ENCODE measurements at places on chromosomes 13 and 19.

DNA sequence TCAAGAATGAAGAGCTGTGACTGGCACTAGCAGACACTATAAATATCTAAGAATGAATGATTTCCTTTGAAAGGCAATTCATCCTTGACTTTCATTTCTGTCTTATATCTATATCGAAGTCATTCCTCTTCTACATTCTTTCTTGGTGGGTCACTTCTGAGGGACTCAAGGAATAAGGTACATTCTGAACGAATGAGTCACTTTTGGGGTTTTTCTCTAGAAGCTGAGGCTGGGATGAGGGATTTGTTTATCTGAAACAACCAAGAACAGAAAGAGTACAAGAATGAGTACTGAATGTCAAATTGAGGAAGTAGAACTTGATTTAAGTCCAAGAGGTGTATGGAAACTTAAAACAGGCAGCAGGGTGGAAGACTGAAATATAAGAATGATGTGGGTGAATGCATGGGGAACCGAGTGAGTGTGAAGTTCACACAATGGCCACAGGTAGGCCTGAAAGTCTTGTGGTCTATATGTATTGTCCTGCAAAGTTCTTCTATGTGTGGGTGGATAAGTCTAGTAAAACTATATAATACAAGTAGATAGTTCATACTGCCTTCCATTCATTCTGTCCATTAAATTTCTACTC, 343.9 kb downstream of the OXGR1 start:
- peak; percentile 8 for DNase-seq

- DNase-seq = no peak
Measured at GRCh38 chr13:109182777-109183465, 553.5 kb downstream of the MYO16 start.

DNA sequence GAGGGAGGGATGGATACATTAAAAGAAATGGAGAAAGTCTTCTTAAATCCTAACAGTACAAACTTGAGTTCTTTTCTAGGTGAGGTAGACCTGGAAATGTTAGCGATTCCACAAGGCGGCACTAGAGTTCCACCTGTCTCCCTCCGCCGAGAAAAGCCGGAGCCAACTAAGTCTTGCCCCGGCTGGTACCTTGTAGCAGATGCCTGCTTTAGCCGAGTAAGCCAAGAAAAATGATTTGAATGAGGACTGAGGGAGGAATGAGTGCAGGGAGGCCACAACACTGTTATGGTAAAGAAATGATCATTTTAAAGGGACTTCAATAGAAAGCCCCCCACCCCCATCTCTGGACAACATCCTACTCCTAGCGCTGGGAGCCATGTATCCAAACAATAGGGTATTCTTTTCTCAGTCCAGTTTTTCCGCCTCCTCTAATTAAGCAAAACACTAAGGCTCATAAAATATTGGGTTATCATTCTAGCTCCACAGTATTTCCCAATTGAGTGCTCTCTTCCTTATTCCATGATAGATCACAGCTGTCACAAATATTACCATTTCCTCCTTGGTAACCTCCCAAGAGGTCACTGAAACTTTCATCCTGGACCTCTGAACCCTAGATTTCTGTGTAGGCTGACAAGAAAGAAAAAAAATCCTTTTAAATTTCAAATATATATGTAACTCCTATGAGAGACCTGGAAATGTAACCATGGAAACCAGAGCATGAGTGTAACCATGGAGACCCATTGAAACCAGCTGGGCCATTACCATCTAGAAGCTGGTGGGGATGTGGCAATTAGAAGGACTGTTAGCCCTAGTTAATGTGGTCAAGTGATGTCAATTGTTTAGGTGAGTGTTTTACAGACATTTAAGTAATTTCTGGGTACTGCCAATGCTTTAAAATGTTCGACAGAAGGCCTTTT, 58.3 kb downstream of the GPALPP1 start:
- no peak for DNase-seq

DNA sequence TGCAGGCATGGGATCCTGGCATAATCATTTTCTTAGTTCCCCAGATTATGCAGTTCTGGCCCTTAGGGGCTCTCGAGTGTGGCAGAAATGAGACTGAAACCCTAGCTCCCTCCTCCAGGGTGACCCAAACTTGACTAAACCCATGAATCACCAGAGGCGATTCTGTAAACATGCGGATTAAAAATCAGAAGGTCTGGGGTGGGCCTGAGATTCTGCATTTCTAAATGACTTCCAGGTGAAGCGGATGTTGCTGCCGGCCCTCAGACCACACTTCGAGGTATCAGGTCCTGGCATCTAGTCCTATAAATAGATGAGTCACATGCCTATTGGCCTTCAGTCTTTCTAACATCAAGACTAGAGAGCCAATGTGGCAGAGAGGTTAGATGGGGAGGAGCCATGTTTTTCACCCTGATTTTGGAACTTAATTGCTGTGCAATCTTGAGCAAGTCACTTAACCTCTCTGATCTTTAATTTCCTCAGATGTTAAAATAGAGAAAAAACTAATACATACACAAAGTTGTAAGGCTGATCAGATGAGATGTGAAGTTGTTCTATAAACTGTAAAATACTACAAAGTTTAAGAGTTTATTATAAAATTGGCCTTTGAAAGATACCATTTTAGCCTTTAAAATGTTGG, 431.2 kb downstream of the FOXO1 start:
- DNase-seq = no peak

- no peak for DNase-seq
Measured at GRCh38 chr19:30206187-30206586, 166.0 kb upstream of the ZNF536 start.

DNA sequence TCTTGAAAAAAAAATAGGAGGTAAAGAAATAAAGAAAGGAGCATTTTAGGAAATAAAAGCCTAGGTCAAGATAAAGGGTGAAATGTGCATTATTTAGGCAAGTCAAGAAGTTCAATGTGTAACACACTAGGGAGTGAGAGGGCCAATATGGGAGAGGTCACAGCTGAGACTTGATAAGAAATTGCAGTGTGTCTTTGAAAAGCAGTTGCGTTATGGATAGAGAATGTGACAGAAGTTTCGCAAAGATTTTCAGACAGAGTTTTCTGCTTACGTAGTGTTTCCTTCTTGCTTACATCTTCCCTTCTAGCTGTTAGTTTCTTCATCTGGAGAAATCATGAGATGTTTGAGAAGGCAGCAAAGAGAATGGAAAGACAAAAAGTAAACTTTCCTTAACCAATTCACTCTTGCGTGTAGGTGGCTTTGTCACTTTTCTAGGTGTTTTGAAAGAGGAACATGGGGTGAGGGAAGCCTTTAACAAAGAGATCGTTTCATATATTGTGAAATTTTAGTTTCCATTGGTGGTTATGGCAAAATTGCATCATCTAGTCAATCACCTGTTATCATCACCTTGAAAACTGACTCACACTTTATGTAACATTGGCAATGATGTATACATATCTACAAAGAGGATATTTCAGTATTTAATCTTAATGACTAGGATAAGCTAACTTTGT, 975.5 kb downstream of the OLFM4 start:
- no peak for DNase-seq

DNA sequence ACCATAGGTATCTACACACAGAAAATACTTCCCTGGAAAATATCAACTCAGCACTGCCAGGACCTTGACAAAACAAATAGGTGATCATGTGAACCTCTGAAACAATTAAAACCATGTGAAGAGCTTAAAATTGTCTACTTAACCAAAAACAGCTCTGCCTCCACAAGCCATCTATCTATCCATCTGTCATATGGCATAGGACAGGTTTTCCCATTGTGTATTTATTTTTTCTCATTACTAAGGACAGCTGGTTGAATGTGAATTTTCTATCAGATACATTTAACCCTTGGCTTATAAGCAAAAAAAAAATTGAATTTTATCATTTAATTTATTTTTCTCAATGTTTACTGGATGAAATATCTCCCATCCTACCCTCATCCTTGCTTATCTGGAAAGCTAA, 279.5 kb downstream of the PCDH9 start:
- DNase-seq = no peak

- DNase-seq = no peak
Measured at GRCh38 chr13:83877651-83878355, 4.5 kb downstream of the SLITRK1 start.

GRCh38 chr19:50003810-50004419, 21.3 kb downstream of the VRK3 start:
- peak; percentile 90 for DNase-seq

DNA sequence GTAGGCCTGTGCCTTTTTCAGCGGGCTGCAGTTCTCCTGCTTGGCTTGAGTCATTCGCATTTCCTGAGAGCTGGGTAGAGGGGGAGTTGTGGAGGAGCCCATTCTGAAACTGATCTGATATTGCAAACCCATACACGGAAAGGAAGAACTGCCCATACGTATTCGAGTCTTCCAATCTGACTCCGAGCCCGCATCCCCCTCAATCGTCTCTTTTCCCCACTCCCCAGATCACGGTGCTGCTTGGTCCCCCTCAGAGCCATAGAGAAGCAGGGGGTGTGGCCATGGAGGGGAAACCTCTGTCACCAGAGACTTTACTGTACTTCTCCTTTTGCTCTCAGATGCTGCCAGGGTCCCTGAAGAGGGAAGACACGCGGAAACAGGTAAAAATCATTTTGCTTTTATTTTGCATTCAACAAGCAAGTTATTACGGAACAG, at the start of gene CD22:
Gene CD22, plus strand, starts transcription at position 337 of the 435 bp plus-strand sequence. CDS start 2,854 bp downstream, outside the sequence.
- no peak for DNase-seq

GRCh38 chr13:21333186-21333585, 125.9 kb downstream of the ZDHHC20 start:
- DNase-seq = no peak

GRCh38 chr19:17989425-17990094, 18.4 kb upstream of the ARRDC2 start:
- DNase-seq = no peak

DNA sequence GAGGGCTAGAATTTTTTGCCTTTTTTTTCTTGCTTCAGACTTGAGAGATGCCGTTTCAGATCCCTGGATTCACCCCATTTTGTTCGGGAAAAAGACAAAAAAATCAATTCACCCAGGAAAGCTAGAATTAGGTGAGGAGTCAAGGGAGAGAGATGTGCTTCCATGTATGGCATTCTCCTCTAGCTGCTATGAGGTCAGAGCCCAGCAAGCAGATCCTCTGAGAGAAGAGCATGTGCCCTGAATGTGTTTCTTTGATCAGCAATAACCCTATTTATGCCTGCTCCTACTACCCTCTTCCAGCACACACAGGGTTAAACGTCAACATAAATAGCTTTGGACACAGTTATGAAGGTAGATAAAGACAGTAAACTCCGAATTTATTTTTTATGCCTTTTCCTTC, 53.6 kb downstream of the NDFIP2 start:
- no peak for DNase-seq

DNA sequence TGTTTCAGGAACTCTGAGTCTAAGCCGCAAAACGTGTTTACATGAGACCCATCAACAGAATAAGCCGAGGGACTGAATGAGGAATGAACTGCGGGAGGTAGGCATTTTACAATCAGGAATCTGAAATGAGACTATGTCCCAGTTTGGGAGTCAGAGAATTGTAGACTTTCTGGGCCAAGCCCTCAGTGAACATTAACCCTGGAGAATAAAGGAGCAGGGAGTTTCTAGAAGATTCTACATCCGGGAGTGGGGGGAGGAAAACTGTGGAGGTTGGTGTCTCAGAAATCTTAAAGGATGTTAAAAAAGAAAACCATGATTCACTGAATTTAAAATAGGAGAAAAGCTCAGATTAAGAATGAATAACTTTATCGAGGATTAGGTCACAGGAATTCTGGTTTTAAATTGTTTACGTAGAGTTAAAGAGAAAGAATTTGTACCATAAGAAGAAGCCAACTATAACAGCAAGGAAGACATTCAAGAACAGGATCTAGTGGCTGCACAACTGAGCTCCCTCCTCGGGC, 18.5 kb downstream of the RFX2 start:
- DNase-seq = no peak

- no peak for DNase-seq
Measured at GRCh38 chr19:35715981-35716800, 1.6 kb upstream of the KMT2B start.

DNA sequence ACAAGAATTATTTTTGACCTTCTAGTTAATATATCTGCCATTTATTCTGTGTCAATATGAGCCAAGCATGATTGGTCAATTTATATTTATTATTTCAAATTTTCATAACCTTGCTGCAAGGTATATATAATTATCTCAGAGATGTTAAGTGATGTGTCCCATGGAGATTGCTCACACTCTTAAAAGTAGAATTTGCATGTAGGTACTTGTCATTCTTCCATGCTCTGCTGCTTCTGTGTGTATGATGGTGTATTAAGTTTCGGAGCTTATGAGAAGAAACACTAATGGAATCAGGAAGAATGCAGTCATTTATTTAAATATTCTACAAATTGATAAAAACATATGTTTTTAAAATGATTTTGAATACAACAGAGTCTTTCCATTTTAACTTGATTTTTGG, 586.8 kb upstream of the MIR17HG start:
- DNase-seq = no peak

DNA sequence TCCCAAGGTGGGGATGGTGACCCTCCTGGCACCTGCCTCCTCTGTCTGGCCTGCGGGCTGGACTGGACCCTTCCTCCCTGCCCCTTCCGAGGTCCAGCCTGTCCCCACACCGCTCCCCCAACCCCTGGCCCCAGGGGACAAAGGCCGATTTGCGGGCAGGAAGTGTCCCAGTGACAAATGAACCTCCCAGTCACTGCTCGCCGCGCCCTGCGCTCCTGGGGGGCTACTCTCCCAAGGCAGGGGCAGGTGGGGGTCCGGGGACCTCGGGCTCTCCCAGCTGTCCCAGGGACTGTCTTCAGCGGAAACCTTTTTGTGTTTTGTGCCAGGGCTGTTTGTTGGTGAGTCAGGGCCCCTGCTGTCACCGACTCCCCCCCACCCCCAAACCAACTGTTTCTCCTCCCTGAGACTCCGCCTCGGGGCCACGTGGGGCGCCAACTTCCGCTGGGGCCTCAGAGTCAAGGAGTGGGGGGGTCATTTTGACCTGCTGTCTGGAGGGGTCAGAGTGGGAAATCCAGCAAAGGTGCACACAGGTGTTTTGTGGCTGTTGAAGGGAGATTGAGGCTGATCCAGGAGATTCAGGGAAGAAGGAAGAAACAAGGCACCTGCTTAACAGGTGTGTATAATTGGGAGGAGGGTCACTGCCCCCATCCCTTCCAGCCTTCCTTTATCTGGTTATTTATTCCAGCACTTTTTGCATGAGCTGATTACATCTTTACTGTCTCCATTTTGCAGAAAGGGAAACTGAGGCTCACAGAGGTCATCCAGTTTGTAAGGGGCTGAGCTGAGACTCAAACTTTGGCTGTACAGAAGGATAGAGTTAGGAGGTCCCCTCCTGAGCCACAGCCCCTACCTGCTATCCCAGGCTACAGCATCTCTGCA, 831 bp downstream of the PGPEP1 start:
- no peak for DNase-seq

GRCh38 chr13:95861296-95861695, 184.4 kb downstream of the DNAJC3 start:
- DNase-seq = no peak

DNA sequence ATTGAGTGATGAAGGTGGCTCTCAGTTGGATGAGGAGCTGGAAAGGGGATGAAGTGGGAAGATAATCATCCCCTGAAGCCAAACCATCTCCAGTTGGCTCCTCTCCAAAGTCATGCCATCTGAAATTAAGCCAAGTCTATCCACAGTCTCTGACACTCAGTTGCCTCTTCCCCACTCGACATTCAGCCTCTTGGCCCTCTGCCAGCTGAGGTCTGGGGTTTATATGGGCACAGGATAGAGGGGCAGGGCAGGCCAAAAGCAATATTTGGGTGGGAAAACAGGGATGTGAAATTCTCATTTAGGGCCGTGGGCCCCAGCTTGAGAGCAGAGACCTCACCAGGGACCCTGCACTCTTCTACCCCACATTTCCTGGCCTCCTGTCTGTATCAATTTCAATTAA, 85.9 kb downstream of the SLITRK1 start:
- DNase-seq = no peak

GRCh38 chr13:51025245-51025905, 85.7 kb downstream of the C13orf42 start:
- DNase-seq = no peak

Measured in BJ (cell line).